ENCODE measurements at places on chromosomes 7 and 10.
A peak's percentile ranks its signal among the peaks of the same experiment; 100 is the strongest.

DNA sequence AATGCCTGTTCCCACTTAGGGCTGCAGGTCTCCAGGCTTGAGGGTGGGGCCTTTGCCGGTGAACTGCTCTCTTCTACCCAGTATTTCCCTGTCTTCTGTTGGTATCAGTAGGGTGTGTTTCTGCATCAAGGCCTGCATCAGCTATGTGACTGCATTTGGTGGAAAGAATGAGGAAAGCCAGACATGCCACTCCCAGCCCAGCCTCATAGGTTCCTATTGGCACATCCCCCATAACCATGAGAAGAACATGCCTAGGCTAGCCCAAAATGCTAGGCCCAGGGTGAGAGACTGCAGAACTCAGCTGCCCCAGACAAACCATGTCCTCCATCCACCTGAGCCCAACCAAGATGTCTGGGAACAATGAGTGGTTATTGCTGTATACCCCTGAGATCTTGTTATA lies 380.3 kb upstream of the ADARB2 start:
- no peak for DNase-seq

- DNase-seq: no peak
These were observed 3.8 kb downstream of the DEPP1 start for GRCh38 chr10:44974628-44975430.

- DNase-seq: no peak
These were observed 50.9 kb downstream of the DGKB start for GRCh38 chr7:14851610-14852009.

GRCh38 chr10:101014230-101014884 lies 14.7 kb downstream of the LZTS2 start:
- DNase-seq: peak; percentile 19

GRCh38 chr7:147411096-147411495 lies 1179.5 kb upstream of the C7orf33 start:
- DNase-seq: no peak

DNA sequence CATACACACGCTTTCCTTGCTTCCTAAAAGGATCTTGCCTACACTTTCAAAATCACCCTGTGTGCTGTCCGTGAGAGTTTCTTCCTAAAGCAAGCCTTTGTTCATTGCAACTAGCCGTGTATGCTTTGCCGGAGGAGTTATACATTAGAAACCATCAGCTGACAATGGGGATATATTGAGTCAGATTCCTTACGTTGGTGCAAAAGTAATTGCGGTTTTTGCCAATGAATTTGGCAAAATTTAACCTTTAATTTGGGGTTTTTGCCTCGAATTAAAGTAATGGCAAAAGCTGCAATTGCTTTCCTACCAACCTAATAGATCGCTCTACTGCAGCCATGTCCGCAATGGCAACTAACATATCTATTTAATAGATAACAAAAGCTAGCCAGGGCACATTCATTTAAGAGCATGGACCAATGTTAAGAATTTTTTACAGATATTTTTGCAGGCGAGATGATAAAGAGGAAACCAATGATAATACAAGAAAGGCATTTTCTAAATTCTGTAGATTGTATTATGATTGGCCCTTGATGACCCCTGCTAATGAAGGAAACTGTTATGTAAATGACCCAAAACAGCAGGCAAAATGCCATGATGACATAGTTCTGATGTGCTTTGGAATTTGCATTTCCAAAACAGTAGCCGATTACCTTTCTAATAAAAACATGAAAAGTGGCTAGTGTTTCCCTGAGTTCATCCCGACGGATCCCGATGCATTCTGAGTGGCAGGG lies 184.8 kb upstream of the NRP1 start:
- DNase-seq: no peak

DNA sequence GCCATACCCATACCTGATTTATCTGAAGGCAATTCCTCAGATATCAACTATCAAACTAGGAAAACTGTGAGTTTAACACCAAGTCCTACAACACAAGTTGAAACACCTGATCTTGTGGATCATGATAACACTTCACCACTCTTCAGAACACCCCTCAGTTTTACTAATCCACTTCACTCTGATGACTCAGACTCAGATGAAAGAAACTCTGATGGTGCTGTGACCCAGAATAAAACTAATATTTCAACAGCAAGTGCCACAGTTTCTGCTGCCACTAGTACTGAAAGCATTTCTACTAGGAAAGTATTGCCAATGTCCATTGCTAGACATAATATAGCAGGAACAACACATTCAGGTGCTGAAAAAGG lies 69.0 kb upstream of the RSBN1L start:
- no peak for DNase-seq

DNA sequence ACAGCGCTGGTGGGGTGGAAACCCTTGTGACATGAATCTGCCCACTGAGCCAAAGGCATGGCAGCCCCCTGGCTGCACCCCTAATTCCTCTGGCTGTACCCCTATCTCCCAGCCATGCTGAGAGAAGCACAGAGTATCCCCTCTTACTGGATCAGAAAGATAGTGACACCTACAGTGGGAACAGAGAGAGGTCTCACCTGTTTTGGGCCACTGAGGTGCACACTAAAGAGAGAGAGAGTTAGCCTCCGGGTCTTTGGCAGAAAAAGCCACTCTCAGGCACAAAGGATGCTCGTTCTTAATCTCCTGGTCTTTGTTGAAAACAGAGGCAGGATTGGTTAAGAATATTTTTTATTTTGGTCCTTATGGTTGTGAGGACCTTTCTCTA lies 11.3 kb downstream of the TSPAN14 start:
- no peak for DNase-seq

- DNase-seq: no peak
These were observed 308.3 kb downstream of the PHF14 start for GRCh38 chr7:11281953-11282352.

GRCh38 chr10:78041170-78042057 lies 7.8 kb downstream of the RPS24 start:
- DNase-seq: no peak

GRCh38 chr10:77601488-77601887 lies 36.1 kb downstream of the KCNMA1 start:
- no peak for DNase-seq

DNA sequence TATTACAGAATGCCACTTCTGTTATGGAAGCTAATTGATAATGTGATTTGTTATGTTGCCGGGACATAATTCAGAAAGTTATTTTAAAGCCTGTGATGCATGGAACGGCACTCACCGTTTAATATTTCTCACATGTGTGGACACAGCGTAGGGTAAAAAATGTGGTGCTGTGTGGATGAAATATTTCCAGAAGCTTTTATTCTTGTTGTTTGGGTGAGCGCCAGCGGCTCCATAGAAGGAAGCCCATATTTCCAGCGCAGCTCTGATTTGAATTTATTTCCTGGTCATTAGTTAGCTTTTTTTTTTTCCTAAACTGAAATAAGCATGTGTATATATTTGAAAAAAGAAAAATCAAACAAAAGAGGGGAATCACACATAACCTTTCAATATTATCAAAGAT lies 20.2 kb upstream of the NKX6-2 start:
- no peak for DNase-seq

GRCh38 chr7:122073635-122074034 lies 70.4 kb downstream of the AASS start:
- DNase-seq: no peak

DNA sequence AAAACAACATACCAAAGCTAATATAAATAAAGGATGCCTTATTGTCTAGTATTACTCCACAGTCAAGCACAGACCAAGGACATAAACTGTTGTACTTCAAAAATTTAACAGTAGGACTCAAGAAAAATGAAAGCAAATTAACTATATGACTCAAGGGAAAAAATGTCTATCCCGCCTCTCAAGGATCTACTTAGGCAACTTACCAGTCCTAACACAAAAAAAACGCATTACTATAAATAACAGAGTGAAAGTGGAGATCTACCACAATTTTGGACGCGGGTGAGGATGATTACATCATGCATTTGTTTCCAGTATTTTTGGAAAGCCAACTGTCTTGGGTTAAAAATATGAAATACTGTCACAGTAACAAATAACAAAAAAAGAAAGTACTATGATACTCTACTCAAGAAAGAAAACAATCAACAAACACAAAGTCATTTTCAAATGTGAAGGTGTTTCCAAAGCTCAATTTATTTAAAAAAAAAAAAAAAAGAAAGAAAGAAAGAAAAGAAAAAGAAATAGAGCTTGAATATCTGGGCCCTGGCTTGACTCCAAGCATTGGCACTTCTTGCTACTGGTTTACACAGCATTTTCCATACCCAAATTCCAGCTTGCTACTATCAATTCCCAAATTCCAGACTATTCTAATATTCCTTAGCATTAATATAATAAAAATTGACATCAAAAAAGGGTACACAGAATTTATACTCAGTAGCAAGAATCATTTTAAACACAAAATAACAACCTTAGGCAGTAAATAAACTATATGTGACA lies 99.4 kb downstream of the RSU1 start:
- DNase-seq: no peak

GRCh38 chr7:28405662-28406061 lies 6.7 kb upstream of the CREB5 start:
- no peak for DNase-seq

DNA sequence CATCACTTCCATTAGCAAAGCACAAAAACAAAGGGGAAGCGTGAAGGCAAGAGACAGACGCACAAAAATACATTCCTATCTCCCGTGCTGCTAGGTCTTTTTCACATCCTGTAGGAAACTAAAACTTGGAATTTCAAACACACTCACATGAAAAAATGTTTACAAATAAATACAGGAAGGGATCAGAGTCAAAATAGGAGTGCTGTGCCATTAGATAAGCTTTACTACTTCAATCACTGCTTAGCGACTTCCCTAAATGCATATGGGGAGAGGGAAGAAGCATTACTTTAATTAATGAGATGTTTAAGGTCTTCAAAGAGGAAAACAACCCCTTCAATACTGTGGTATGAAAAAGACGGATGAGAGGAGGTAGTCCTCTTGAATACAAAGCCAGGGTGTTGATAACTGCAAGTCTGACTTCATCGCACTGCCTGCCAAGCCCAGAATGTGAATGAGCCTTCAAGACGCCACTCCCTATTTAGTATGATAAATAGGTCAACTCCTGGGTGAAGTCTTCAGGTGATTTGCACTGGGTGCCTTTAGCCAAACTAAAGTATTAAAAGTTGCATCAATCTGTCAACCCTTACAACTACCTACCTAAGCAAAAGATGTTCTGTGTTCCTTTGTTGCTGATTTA lies 13.9 kb downstream of the PARD3 start:
- no peak for DNase-seq

DNA sequence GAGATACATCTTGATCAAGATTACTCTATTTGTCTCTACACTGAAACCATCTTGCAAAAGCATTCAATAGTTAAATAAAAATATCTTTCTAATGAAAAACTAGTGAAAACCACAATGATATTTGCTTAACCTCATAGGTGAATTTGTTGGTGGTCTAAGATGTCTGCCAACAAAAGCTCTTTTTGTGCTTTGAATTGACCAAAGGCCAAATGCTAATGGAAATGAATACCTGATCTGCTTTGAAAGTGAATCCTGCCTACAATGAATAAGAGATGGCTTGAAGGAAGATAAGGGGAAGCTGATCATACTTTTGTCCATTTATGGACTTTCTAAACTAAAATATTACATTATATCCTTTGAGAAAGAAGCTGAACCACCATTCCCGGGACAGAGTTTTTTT lies 228.9 kb upstream of the ETV1 start:
- DNase-seq: no peak

Measured in NCI-H1436 treated with DMSO at 0.1 percent for 48 hours (cell line).